ENCODE measurements at places on chromosomes 11 and 22.

GRCh38 chr11:61883327-61883726 is 8.0 kb downstream of the FADS3 start:
- DNase-seq, result no peak

- DNase-seq, result no peak
These were observed 1225.9 kb upstream of the CNTN5 start for GRCh38 chr11:97794876-97795275.

GRCh38 chr11:10139656-10140055 is 154.4 kb downstream of the SBF2 start:
- DNase-seq, result peak; percentile 75

- DNase-seq, result no peak
These were observed 1.9 kb upstream of the THAP7 start for GRCh38 chr22:21003782-21004181.

GRCh38 chr11:74678591-74679512 is 52.4 kb downstream of the CHRDL2 start:
- DNase-seq, result no peak

GRCh38 chr11:17511571-17511970 is 32.6 kb downstream of the USH1C start:
- DNase-seq, result no peak

DNA sequence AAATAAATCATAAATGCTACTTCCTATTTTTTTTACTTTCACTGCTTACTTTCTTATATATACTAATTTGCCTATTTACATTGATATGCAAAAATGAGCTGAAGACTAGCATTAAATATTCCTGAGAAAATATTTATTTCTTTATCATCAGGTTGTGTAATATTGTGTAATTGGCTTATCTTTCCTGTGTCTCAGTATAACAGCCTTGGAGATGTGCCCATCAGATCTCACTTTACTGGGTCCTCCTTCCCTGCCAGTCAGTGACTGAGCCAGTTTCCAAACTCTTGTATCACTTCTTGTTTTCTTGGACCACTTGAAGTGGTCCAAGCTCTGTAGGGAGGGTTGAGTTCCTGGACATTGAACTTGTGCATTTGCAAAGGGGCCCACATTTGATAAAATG is 900.0 kb downstream of the LUZP2 start:
- DNase-seq, result no peak

GRCh38 chr22:34160141-34160783 is 240.0 kb upstream of the LARGE1 start:
- no peak for DNase-seq

- DNase-seq, result peak; percentile 98
These were observed 56.1 kb upstream of the PTPRJ start for GRCh38 chr11:47924184-47924691.

- DNase-seq, result no peak
These were observed 13.1 kb upstream of the RAB38 start for GRCh38 chr11:88188251-88188931.

DNA sequence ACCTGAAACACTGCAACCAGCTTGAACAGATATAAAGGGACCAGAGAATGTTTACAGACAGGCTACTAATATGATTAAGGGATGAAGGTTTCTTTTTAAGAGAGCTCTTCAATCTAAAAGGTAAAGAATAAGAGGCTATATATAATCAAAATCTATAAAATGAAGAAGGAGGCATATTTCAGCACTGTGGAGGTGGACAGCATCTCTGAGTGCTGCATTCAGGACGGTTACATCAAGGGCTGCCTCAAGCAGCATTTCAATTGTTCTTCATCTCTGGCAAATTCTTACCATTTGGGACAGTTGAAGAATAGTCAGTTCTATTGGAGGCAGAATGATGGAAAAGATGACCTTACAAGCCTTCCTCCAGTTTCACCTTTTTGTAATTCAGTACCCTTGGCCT is 139.6 kb upstream of the LMO1 start:
- DNase-seq, result peak; percentile 18

DNA sequence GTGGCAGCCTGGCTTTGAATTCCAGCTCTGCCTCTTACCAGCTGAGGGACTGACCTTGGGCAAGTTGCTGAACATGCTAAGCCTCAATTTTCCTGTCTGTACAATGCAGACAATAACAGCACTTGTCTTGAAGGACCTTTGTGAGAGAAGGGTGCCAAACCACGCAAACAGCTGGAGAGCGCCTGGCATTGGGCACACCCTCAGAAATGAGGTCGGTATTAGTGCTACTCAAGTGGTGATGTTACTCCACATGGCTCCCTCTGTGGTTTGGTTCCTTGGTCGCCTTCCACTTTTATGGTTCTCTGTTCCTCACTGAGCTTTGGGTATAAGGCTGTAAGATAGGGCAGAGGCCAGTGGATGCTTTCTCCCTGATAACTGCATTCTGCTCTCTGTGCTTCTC is 8.2 kb downstream of the UBASH3B start:
- peak; percentile 67 for DNase-seq

GRCh38 chr11:19632499-19632834 is 80.2 kb upstream of the NAV2 start:
- DNase-seq, result peak; percentile 93

DNA sequence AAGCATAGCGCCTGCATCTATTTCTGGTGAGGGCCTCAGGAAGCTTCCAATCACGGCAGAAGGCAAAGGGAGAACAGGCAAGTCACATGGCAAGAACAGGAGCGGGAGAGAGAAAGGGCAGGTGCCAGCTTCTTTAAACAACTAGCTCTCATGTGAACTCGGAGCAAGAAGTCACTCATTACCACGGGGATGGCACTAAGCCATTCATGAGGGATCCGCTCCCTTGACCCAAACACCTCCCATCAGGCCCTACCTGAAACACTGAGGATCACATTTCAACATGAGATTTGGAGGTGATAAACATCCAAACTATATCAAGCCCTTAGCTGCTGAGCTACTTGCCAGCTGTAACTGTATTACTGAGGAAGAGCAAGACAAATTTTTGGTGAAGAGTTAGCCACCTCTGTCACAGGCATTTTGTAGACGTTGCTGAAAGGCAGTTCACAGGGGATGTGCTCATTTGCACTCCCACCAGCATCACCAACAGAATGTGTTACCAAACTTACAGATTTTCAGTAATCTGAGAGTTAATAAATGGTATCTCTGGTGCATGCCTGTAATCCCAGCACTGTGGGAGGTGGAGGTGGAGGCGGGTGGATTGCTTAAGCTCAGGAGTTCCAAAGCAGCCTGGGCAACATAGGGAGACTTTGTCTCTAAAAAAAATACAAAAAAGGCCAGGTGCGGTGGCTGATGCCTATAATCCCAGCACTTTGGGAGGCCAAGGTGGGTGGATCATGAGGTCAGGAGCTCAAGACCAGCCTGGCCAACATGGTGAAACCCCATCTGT is 398.2 kb downstream of the LARGE1 start:
- no peak for DNase-seq

DNA sequence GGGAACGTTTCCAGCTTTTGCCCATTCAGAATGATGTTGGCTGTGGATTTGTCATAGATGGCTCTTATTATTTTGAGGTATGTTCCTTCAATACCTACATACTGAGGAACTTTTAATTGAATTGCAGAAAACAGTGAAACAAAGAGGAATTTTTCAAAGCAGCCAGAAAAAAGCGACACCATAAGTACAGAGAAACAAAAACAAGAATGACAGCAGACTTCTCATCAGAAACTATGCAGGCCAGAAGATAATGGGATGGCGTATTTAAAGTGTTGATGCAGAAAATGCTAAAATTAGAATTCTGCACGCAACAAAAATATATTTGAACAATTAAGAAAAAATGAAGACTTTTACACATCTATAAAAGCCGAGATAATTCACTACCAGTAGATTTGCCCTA is 95.4 kb upstream of the TIMP3 start:
- peak; percentile 31 for DNase-seq

- no peak for DNase-seq
These were observed 531 bp downstream of the PIM3 start for GRCh38 chr22:49961005-49961600.

DNA sequence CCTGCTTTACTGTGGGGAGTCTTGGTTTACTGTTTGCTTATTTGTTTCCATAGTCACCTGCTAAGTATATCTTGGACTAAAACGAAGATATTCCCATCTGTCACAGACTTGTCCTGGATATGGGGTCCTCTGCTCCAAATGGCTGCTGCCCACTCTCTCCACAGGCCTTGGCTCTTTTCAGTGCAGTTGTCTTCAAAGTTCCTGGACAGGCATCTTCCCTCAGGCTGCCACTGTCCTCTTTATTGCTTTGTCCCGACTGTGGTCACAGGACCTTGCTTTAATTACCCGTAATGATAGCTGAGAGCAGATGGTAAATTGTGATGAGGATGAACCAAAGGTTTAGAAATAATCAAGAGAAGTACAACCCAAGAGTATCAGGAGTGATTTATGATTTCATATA is 713.9 kb upstream of the CCDC179 start:
- no peak for DNase-seq

DNA sequence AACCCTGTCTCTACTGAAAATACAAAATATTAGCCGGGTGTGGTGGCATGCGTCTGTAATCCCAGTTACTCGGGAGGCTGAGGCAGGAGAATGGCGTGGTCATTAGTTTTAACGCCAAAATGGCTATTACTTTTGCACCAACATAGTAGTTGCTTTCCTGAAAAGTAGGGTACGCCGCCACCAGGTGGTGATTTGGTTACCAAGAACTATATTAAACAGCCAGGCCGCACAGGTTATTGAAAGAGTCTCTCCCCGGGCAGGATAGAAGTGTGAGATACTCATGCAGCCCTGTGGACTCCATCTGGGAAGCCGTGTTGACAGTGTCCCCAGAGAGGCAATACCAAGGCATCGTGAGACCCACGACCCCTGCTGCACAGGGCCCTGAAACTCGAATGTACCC is 24.6 kb upstream of the LRRC32 start:
- DNase-seq, result no peak

GRCh38 chr11:118175031-118175992 is 1.1 kb downstream of the SCN2B start:
- peak; percentile 82 for DNase-seq

- no peak for DNase-seq
These were observed 14.4 kb downstream of the RTN4RL2 start for GRCh38 chr11:57474803-57475115.

DNA sequence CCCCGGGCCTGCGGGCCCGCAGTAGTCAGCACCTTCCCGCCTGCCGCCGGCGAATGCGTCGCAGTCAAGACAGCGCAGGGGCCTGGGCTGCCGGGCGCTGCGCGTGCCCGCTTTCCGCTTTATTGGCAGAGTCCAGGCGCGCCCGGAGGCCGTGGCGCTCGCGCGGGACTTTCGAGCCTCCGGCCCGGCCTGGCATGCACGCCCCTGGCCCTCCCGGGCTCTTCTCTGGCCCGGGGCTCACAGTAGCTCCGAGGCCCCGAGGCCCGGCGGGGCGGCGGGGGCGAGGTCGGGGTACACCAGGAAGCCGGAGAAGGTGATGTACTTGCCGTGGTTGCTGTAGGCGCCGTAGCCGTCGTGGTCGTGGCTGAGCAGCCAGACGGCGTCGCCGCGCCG is 3.1 kb downstream of the FAM180B start:
- no peak for DNase-seq

DNA sequence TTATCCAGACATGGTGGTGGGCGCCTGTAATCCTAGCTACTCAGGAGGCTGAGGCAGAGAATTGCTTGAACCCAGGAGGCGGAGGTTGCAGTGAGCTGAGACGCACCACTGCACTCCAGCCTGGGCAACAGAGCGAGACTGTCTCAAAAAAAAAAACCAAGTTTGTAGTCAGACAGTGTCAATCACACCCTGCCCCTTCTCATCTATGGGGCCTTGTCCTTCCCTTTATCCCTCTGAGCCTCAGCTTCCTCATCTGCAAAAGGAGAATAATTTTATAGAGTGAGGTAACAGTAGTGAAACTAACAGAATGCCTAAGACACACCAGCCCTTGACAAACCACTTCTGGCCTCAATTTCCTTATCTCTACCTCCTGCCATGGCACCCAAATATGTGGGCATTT is 10.7 kb downstream of the BCL9L start:
- DNase-seq, result no peak

- DNase-seq, result peak; percentile 61
These were observed 1.4 kb downstream of the CCDC73 start for GRCh38 chr11:32792948-32793475.

- DNase-seq, result no peak
These were observed 358 bp downstream of the OR52H1 start for GRCh38 chr11:5547982-5548381.

DNA sequence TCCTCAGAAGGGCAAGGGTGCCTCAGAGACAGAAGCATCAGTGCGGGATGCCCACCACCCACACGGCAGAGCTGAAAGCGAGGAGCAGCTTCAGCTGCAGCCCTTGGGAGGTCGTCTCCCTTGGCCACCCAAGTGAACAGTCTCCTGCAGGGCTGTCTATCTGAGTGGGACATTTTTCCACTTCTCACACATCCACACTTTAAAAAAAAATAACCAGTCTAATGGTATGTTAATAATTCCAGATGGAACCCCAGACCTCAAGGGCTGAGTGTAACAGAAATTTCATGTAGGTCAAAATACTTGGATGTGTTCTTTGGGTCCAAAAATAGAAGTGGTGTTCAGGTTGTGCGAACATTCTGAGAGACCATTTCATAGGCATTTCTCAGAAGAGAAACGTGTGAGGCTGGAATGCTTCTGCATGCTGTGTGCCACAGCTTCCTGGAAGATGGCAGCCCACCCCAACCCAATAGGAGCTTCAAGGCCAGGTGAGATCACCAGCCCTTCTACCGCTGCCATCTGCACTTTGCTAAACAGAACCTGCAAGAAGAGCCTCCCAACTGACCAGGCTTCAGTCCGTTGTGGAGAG is 623.2 kb downstream of the OPCML start:
- DNase-seq, result no peak

- DNase-seq, result no peak
These were observed 19.9 kb downstream of the EMID1 start for GRCh38 chr22:29225422-29226090.

DNA sequence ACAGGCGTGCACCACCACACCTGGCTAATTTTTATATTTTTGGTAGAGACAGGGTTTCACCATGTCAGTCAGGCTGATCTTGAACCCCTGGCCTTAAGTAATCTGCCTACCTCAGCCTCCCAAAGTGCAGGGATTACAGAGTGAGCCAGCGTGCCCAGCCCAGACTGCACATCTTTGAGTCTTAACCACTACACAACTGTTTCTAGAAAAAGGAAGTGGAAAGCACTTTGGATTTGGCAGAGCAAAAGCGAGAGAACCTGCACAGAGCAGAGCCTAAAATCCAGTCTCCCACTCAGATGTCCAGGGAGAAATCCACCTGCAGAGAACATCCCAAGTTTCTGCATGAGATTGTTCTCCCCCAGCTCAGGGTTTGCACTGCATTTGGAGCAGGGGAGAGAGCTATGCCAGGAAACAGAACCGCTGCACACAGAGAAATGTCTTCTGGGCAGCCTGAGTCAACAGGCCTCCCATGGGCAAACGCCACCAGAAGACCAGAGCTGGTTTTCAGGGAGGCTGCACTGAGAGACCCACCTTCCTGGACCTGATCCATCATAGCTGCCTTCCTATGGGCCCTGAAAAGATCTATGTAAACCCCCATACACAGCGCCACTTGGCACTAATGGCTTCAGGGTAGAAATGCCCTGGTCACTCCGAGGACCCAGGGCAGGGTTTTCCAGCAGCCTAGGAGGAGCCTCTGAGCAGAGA is 54.0 kb downstream of the RPUSD4 start:
- no peak for DNase-seq

DNA sequence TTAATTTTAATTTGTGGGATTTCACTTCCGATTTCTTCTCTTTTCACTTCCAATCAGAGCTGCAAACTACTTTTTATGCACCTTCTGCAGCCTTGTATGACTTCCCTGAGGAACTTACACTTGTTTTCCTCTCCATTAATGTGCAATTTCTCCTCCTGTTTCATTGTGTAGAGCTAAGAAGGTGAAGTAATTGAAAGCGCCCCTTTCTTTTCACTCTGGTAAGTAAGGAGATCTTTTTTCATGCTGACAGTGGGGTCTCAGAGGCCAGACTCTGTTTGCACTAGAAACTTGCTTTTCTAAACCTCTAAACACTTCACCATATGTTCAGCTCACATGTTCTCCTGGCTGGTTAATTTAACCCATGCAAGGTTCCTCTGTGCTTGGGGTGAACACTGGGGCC is 117.0 kb downstream of the FANCF start:
- DNase-seq, result no peak
